ENCODE measurements at places on chromosomes 2 and 18.
A peak's percentile ranks its signal among the peaks of the same experiment; 100 is the strongest.

- no peak for ATAC-seq
These were observed 96.8 kb downstream of the BOD1L2 start for GRCh38 chr18:57243624-57244179.

DNA sequence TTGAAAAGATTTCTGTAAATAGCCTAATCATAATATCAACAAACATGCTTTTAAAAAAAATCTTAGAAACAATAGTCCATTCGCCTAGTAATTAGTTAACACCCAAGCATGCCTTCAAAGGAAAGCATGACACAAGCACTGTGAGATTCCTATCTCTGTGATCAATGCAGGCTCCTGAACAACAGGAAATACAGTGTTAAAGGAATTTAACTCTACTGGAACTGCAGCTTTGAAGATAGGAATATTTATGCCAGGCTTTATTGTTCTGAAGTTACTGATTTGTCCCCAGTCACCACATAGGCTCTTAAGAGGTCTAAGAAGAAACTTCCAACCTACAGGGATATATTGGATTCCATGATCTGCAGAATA lies 15.4 kb upstream of the FAM124B start:
- no peak for ATAC-seq

DNA sequence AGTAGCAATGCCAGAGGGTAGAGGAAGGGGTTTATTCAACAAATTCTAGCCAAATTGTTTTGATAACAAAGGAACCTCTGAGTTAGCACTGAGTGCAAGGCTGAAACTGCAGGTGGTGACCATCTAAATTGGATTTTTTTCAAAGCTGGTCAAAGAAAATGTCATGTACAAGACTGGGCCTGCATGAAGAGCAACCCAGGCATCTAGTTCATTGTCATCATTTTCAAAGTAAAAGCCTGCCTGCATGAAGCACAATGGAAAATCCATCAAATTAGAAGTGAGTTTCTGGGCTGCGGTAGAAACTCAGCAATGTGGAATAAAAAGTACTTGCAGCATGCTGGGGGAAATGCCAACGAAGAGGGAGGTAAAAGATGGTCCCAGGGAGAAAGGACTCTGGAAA lies 80.8 kb upstream of the PPP1CB start:
- ATAC-seq = no peak

GRCh38 chr2:72147303-72147971 lies at the start of gene CYP26B1:
TSS of gene CYP26B1 (minus strand) at chr2:72147862. CDS start at chr2:72147834, 28 bp downstream.
- no peak for ATAC-seq

- no peak for ATAC-seq
These were observed 35.1 kb downstream of the DCAF17 start for GRCh38 chr2:171469176-171469575.

DNA sequence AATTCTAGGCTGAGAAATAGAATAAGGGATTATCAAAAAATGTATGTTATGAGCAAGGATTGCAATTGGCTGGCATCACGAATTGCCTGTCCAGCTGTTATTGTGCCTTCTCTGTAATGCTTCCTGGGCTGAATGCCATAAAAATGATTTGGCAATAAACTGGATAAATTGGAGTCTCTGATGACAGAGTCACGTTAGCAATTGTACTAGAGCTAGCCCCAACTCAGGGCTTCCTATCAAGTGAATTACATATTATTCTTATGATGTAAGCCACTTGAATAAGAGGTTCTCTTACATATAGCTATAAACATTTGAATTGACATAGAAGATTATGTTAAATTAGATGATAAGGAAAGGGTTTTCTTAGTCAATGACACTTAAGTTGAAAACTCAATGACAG lies 607.5 kb upstream of the REG3G start:
- no peak for ATAC-seq

- peak; percentile 63 for ATAC-seq
These were observed 108.9 kb downstream of the CLIP4 start for GRCh38 chr2:29223851-29224692.

DNA sequence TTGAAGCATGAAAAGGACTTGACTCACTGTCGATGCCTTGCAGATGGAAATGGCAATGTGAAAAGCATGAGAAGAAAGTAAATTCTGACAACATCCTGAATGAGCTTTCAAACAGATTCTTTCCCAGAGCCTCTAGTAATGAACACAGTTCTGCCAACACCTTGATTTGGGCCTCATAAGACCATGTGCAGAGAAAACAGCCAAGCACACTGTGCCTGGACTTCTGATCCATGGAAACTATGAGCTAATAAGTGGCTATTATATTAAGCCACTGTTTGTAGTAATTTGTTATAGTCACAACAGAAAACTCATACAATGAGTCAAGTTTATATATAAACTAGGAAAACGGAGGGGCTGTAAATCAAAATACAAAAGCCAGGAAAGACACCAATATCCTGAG lies 477.3 kb downstream of the MBD2 start:
- ATAC-seq = no peak

- no peak for ATAC-seq
These were observed 122.2 kb upstream of the OSR1 start for GRCh38 chr2:19480673-19481072.

DNA sequence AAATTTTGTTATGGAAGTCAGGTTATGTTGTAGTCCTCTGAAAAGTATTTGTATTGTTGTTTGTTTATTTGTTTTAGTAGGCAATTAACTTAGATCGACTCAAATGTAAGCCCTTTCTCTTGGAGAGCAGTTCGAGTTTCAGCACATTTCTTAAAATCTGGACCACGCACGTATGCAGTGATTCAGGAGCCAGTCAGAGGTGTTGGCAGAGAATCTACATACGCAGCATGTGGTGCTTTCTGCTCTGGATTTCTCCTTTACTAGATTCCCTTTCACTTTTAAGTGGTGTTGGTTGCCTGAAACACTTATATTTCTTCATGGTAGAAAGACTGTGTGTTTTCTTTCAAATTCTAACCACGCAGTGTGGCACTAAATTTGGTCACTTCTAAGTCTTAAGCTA lies 773.9 kb upstream of the LRATD1 start:
- ATAC-seq = no peak

DNA sequence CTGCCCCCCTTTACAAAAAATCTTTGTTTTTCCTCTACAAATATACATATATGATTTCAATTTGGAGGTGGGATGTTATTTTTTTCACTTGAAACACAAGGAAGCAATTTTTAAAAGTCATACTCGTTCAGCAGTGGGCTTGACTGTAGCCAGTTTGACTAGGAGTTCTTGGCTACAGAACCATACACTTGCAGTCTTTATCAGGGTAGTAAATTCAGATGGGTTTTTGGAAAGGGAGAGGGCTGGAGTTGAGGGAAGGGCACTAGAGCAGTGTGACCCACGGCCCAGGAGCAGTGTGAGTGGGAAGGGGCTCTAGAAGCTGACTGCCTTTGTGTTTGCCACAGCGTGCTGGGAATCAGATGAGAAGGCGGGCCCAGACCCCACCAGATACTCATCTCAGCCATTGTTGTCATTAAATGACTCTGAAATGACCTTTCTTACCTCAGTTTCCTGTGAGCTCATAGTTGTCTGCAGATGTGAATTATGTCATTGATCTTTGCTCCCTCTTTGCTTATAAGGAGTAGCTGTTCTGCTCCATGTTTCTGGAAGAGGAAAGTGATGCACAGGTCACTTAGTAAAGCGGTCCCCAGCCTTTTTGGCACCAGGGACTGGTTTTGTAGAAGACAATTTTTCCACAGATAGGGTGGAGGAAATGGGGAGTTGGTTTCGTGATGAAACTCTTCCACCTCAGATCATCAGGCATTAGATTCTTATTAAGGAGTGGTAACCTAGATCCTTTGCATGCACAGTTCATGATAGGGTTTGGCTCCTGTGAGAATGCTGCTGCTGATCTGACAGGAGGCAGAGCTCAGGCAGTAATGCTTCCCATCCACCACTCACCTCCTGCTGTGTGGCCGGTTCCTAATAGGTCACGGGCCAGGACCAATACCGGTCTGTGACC lies 116.8 kb downstream of the SPTBN1 start:
- ATAC-seq = no peak

DNA sequence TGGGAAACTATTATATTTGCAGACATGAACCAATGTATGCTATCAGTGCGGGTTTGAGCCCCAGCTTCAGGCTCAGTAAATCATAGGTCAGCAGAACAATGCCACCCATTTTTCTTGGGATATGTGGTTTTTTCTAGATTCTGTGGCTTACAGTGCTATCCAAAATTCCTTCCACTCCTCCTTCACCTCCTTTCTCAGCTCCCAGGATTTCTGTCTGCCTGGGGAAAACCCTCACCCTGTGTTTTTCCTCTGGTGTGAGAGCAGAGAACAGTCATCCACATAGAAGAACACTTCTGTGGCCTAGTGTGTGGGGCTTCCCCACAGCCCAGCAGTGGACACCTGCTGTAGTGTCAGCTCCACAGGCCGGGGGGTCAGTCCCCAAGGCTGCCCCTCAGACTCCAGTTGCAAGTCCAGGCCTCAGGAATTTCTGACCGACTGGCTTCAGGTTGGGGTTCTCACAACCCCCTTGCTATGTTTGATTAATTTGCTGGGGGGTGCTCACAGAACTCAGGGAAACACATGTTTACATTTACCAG lies 238.2 kb downstream of the LDLRAD4 start:
- no peak for ATAC-seq

DNA sequence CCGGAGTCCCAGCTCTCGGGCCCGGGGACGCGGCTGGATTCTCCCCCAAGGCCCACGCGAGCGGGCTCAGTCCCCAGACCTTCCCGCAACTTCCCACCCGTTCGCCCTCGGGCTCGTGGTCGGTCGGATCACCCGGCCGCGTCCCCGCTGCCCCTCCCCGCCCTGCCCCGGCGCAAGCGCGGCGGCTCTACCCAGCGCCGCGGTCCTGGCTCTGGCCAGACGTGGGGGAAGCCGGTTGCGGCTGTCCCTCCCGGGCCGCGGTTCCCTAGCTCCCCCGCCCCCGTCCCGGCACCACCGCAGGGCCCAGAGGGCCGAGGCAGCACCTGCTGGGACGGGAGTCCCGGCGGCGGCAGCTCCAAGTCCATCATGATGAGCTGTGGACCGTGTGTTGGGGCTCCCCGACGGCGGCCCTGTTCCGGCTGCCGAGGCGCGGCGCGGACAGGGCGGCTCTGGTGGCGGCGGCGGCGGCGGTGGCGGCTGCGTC lies 276 bp downstream of the NFE2L2 start:
- peak; percentile 29 for ATAC-seq

- no peak for ATAC-seq
These were observed 145.8 kb upstream of the HS6ST1 start for GRCh38 chr2:128464456-128464855.

DNA sequence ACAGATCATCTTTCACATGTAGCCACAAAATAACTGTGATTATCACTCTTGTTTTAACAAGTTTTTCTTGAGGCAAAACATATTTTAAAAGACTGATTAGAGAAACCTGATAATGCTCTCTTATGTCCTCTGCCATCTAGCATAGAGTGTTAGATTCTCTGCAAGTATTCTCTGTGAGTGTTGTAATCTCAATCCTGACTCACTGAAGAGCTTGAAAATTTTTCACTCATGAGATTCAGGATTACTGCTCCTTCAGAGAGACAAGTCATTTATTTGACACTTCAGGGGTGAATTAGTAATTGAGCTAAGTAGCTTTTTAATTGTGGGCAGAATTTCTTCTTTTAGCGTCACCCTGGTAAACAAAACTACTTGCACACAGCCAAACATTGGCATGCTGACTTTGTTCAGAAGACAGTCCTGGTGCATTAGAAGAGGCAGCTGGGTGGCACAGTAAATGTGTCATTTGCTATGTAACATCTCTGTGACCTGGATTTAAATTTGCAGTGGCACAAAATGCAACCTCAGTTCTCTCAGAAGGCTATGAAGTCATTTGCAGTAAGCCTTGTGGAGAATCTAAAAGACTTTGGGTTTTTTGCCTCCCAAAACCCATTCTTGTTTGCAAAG lies 172.9 kb downstream of the LRP1B start:
- ATAC-seq = no peak
